ENCODE measurements at places on chromosomes 12 and 14.

- DNase-seq = no peak
Measured at GRCh38 chr14:70020352-70021170, 141.3 kb downstream of the SMOC1 start.

- no peak for DNase-seq
Measured at GRCh38 chr14:43475757-43476156, 1031.3 kb downstream of the FSCB start.

- no peak for DNase-seq
Measured at GRCh38 chr12:106220536-106220935, 27.3 kb downstream of the CKAP4 start.

DNA sequence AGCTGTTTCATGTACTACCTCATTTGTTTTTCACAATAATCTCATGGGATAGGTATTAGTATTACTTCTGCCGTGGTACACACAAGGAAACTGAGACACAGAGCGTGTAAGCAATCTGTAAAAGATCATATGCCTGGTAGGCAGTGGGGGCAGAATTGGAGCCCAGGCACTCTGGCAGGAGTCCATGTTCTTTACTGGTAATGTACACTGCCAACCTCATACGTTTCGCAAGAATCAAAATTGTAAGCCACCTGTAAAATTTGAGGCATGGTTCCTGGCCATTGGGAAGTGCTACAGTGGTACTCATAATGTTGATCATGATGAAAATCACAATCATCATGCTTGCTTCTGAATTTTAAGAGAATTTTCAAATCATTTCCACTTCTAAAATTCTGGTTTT, 40.7 kb downstream of the TMTC1 start:
- no peak for DNase-seq

- DNase-seq = no peak
Measured at GRCh38 chr12:118637767-118638370, 261.5 kb downstream of the SUDS3 start.

DNA sequence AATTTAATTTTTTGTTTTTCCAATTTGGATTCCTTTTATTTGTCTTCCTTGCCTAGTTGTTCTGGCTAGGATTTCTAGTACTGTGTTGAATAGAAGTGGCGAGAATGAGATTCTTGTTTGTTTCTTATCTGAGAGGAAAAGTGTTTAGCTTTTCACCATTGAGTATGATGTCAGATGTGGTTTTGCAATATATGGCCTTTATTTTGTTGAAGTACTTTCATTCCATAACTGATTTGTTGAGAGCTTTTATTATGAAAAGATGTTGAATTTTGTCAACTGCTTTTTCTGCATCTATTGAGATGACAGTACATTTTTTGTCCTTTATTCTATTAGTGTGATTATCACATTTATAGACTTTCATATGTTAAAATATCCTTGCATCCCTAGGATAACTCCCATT, 462.0 kb downstream of the CCDC91 start:
- DNase-seq = no peak

DNA sequence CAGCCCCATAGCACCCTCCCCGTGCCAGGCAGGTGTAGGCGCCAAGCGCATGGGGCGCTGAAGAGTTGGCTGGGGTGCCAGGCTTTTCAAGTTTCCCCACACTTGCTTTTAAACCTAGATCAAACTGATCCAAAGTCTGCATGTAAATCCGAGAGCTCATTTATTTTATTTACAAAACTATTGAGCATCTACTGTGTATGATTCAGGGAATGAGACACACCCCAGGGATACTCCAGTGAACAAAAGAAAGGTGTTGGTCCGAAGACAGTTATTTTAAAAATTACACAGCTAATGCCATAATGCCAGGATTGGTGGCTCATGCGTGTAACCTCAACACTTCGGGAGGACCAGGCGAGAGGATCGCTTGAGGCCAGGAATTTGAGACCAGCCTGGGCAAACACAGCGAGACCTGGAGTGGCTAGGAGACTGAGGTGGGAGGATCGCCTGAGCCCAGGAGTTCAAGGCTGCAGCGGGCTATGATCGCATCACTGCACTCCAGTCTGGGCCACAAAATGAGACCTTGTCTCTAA, 780 bp upstream of the SLC41A2 start:
- no peak for DNase-seq

DNA sequence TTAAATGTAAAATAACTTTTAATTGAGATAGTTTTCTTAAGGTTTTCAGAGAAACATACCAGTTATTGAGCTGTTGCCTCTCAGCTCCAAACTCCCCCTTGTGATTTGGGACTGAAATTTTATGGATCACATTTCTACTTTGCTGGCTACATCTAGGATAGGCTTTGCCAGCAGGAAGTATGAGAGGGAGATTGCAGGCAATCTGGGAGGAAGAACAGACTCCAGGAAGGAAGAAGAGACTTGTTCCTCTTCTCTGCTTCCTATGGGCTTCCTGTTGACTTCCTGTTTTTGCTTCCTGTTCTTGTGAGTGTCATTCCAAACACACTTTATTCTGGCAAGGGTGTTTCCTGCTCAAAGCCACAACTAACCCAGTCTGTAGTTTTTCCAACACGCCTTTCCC, 312.9 kb downstream of the ITPR2 start:
- DNase-seq = no peak

DNA sequence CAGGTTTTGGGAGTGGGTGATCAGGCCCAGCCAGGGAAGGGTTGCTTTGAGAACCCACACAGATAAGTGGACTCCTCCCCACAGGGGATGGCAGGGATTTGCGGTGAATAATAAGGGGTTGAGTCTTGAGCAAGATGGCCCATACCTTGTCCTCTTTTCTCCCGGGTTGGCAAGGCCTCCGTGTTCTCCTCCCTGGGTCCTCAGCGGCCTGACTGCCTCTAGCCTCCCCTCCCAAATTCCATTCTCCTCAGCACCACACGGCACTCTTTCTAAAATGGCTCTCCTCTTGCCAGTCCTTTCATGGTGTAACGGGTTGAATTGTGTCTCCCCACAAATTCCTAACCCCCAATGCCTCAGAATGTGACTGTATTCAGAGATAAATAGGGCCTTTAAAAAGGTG, 70.0 kb downstream of the CHST11 start:
- no peak for DNase-seq

DNA sequence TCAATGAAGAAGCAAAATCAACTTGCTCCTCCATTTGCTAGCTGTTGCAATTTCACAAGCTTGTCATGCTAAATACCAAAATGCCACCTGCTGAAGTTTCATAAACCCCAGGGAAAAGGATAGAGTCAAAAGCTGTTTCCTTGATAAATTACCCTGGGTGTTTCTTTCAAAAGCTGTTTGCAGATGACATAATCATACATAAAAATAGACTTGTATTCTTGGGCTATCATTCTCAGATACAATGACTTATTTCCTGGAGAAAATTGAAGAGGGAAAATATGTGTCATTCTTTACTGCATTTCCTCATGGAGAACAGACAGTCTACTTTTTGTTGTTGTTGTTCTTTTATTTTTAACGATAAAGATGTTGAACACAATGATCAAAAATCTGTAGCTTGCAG, 119.2 kb downstream of the GALC start:
- DNase-seq = no peak

DNA sequence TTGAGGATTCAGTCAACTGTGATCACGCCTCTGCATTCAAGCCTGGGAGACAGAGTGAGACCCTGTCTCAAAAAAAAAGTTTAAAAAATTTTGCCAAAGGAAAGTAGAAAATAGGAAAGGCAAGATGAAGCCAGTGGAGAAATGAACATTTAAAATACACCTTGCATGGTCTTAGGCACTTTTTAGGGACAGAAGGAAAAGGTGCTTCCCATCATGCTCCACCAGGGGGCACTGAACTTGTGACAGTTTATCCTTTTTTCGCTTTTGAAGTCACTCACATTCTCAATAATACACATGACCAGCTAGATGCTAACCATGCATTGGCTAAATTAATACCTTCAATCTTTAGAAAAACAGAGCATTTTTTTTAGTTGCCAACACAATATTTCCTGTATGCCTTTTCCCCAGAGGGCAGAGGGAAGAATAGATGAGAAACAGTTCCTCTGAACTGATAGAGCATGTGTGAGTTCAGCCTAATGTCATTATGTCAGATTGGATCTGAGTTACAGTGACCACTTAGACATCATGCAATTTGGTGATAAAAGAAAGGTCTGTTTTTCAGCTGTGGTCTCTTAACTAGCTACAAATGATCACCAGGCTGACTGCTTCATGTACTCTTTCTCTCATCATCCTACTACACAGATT, 221.8 kb upstream of the SSTR1 start:
- DNase-seq = peak; percentile 12

- peak; percentile 60 for DNase-seq
Measured at GRCh38 chr14:29310757-29311156, 544.2 kb downstream of the FOXG1 start.

DNA sequence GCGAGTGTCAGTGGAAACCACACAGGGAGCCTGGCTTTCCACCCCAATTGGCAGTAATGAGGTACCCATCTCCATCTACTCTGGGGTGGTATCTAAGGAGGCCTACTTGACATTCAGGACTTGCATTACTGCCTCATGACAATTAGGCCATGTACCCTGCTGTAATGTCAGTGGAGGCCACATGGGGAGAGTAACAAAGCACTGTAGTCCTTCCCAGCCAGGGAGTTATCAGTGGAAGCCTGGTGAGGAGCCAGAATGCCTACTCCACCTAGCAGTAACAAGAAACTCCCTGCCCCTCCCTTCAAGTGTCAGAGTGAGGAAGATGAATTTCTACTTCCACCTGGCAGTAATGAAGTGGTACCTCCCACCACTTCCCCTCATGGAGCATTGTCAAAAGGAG, 12.5 kb downstream of the TIMM9 start:
- no peak for DNase-seq

- no peak for DNase-seq
Measured at GRCh38 chr12:64240781-64241180, 18.7 kb upstream of the KICS2 start.

DNA sequence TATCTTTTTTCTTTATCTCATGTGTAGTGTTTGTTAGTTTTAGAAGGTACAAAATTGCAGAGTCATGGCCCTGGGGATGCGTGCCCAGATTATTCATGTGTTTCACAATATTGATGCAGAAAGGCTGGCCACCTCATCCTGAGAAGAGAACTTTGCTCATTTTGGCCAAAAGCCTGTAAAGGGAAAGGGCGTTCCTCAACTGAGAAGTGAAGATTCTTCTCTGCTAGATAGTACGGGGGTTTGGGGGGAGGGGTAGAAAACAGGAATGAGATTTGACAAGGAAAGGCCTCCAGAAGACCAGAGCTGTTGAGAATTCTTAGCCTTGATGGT, 1.7 kb downstream of the MGST1 start:
- DNase-seq = peak; percentile 91

DNA sequence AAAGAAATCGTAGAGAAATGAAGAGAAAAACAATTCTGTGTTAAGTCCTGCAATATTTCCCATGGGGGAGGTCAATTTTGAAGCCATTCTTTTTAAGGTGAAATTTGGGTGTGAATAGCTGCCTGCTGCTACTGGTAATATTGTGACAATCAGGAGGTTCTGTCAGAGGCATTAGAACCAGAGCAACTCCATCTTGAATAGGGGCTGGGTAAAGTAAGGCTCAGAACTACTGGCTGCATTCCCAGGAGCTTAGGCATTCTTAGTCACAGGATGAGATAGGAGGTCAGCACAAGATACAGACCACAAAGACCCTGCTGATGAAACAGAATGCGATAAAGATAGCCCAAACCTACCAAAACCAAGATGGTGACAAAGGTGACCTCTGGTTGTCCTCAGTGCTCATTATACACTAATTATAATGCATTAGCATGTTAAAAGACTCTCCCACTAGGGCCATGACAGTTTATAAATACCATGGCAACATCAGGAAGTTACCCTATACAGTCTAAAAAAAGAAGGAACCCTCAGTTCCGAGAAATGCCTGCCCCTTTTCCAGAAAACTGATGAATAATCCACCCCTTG, 24.8 kb upstream of the MTHFD1 start:
- DNase-seq = no peak

DNA sequence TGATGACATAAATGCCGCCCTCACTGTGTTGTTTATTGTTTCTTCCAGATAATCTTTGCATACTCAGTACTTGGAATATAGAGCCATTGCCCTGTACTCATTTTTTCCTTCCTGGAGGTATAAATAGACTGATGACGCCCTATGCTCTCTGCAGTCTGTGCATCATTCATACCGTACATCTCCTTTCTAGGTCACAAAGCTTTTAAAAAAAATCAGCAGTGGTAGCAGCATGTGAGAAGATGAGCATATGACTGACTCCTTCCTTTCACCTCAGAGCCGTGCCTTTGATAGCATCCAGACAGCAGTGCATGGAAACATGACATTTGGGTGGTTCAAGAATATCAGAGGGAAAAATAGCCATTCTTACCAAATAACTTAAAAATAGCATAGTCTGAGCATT, 77.3 kb downstream of the PDE3A start:
- DNase-seq = no peak

DNA sequence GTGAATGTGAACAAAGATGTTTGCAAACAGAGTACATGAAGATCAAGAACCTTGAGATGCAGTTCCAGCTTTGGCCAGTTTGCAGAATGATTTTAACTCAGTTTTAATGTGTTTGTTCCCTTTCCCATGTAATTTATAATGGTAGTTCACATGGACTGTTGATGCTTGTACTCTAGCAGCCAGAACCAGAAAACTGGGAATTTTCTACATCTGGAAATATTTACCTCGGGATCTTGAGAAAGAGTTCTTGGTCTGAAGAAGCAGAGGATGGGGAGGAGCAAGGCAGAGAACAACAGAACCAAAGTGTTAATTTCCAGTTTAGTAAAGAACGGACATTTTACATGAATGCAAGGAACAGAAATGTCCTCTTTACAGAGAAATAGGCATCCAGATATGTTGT, 37.0 kb upstream of the PMCH start:
- no peak for DNase-seq

GRCh38 chr14:66070542-66071319, 415.4 kb upstream of the CCDC196 start:
- DNase-seq = no peak

DNA sequence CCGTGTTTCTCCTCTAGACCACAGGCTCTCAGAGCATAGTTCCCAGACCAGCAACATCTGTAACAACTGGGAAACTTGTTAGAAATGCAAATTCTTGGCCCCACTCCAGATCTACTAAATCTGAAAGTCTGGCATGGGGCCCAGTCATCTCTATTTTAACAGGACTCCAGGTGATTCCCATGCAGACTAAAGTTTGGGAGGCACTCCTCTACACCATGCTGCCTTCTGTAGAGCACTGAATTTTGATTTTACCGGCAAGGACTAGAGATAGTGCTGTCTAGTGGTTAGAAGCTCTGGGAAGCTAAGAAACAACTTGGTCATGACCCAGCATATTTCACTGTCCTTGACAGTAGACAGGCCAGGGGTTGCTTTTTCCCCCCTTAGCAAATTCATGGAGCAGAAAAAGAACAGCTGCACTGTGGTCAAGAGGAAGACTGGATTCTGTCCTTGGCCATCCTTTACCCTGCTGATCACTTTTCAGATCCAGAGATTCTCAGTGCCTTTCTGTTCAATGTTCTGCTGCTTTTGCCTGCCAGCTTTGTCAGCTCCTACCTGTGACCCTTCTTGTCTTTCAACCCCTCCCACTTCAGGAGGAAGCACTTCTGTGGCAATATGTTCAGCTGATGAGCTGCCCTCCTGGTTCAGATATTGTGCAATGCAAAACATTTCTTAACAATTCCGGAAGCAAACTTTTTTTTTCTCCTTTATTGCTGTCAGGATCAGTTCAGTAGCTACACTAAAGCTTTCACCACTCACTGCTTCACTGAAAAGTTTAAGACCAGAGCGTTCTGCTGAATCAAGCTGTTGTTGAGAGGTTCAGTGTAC, 133.8 kb upstream of the NUDT4 start:
- DNase-seq = peak; percentile 54

Data from stromal cell of bone marrow (primary cell).